ENCODE measurements at places on chromosomes 6 and 20.

DNA sequence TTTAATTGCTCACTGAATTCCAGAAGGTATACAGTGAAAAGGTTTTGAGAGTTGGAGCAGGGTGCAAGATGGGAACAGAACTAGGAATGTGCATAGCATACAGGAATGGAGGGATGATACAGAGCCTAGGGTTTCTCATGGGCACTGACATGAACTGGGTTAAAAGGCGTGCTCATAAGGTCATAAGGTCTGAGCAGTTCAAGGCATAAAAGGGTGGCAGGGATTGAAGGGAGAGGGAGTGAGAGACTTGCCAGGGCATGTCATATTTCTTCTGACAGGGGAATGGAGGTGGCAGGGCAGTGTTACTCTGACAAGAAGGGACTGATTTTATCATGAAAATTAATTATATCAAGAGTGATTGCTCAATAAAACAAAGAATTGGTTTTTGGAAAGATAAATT lies 4.7 kb downstream of the MLIP start:
- DNase-seq: no peak

- no peak for DNase-seq
Measured at GRCh38 chr6:111871207-111871606, 2.0 kb downstream of the FYN start.

GRCh38 chr6:170231293-170232185 lies 59.3 kb downstream of the DLL1 start:
- DNase-seq: peak; percentile 6

DNA sequence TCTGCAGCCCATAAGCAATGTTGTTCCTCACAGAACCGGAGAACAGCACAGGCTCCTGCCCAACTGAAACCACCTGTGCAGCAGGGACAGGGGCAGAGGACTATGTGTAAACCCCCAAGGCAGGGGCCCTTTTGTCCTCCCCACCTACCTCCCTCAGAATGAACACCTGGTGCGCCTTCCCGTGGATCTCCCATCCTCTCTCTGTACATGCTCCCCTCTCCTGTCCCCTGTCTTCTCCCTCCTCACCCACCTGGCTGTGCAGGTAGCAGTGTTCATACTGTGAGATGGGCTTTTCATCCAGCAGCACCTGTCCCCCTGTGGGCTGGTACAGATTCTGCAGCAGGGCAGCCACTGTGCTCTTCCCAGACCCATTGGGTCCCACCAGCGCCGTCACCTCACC lies 8.5 kb downstream of the TAP2 start:
- no peak for DNase-seq

DNA sequence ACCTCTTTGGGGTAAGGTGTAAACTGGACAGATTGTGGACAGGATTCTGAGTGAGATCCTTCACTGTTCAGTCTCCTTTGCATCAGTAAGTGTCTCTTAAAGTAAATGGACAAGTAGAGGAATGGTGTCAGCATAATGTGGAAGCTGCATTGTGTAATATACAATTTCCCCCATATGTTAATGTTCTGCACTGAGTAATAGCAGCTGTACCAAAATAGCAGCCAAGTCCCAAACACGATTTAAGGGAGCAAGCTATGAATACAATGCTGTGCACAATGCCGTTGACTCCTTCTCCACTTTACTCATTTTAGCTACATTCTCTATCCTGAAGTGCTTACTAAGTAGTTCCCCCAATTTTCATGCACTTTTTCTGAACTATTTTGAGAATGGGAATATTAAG lies 21.1 kb upstream of the TRIM26 start:
- peak; percentile 8 for DNase-seq

- peak; percentile 14 for DNase-seq
Measured at GRCh38 chr6:12504325-12504966, 212.1 kb upstream of the PHACTR1 start.

- DNase-seq: no peak
Measured at GRCh38 chr20:55565096-55565773, 440.1 kb downstream of the CBLN4 start.

DNA sequence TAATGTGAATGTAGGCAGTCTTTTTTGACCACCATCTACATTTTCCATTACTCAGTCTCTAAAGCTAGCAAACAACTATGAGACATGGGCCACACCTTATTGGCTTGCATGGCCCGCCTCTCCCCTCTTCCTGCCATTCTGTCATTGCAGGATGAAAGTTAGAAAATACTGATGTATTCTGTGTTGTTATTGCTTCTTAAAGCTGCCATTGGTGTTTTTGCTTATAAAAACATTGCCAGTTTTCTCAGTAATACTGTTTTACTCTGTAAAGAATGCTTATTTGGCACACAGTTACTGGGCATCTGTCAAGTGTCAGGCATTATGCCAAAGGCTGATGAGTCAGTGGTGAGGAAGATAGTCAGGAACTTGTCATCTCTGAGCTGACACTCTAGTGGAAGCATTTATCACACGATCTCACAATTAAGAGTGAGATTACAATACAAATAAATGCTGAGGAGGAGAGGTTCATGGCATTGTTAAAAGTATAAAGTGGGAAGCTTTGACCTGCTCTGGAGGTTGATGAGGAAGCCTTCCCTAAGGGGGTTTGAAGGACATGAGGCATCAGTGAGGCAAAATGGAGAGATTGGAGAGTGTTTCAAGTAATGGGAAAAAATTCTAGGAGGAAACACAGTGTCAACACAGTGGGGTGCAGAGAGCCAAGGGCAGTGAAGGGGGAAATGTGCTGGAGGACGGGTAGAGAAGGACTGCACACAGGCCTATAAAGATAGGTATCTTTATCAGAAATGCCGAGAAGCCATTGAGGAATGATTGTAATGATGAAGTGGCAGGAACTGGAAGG lies 14.7 kb downstream of the KLHL32 start:
- peak; percentile 29 for DNase-seq

DNA sequence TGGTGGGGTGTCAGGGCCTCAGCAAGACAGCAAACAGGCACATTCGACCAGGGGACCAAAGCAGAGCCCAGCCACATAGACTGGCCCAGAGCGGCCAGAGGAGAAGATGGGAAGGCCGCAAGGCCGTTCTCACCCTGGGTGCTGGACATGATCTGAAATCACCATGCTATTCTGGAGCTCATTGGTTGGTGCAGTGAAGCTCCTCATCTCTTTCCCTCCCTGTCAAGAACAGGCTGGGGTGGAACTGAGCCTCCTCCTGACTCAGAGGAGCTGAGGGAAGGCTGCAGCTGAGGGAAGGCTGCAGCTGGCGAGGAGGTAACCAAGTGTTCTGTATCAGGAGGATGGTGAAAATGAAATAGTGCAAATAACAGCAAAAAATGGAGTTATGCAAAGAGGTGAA lies 80.0 kb downstream of the AKAP7 start:
- no peak for DNase-seq

GRCh38 chr6:145669627-145670034 lies 65.7 kb downstream of the EPM2A start:
- peak; percentile 86 for DNase-seq

DNA sequence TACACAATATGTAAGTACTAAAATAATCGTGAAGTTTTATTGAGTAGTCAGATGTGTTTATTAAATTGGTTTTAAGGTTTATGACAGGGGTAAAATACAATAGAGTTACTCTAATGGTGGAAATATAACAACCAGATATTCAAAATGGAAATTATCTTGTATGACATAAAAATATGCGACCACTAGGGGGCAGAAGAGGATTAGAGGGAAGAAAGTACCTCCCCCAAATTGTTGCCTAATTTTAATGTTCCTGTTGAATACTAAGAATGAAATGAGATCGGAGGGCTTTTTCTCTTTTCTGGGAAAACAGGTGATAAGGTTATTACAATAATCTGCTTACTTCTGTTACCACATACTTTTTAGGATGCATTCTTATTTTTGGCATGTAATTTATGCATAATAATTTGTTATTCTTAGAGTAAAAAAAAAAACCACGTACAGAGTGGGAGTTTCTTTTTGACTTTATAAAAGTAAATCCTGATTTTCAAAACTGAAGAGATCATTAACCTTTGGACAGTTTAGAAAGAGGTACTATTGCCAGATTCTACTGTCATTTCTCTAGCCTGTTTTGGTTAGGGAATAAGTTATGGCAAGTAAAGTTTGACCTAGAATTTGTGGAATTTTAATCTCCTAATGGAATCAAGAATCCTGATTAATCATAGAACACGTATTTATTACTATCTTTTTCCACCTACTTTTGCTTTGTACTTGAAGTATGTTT lies 159.2 kb downstream of the CD109 start:
- DNase-seq: peak; percentile 73

All from IMR-90 (cell line).